ENCODE measurements at places on chromosomes 1 and 21.

GRCh38 chr1:54681358-54681757 lies 34.3 kb upstream of the TTC4 start:
- no peak for DNase-seq

GRCh38 chr1:91650764-91651163 lies 150.1 kb downstream of the CDC7 start:
- no peak for DNase-seq

- no peak for DNase-seq
Measured at GRCh38 chr1:54804471-54805132, 3.5 kb upstream of the TTC22 start.

GRCh38 chr1:211874521-211875347 lies 44.2 kb upstream of the LPGAT1 start:
- DNase-seq: no peak

GRCh38 chr1:119225265-119225664 lies 84.8 kb upstream of the WARS2 start:
- no peak for DNase-seq

- DNase-seq: no peak
Measured at GRCh38 chr1:209743145-209743482, 12.7 kb upstream of the TRAF3IP3 start.

DNA sequence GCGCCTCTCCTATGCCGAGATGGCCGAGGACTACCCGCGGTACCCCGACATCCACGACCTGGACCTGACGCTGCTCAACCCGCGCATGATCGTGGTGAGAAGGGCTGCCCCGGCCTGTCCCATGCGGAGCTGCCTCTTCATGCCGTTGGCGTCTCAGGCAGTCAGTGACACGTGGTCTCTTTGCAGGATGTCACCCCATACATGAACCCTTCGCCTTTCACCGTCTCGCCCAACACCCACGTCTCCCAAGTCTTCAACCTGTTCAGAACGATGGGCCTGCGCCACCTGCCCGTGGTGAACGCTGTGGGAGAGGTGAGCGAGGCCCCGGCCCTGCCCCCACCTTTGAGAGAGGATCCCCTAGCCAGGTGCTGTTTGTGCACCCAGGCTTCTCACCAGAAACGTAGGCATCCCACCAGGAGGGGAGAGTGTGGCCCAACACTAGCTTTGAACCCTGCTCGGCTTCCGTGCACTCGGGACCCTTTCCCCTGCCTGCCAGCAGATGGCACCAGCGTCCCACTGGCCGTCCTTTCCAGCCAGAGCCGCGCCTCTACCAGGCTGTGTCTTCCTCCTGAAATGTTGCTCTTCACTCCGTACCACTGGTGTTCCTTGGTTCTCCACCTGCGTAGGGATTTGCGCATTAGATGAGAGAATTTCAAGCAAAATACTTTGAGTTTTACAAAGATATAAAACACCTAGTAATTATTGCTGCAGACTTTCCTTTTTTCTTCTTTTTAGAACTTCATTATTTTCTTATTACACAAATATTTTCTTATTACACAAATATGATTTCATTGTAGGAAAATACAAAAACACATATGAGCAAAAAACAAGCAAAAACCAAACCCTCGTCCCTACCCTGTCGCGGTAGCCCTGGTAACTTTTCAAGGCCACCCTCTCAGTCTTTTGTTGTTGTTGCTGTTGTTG lies 9.0 kb downstream of the NPPA start:
- DNase-seq: peak; percentile 55

- no peak for DNase-seq
Measured at GRCh38 chr1:150194381-150195031, 41.4 kb downstream of the ANP32E start.

Measured in effector memory CD4-positive, alpha-beta T cell (primary cell).